ENCODE measurements at places on chromosomes 1 and 21. TPM values are rescaled to one million over a fixed set of nuclear protein-coding genes. Genes with fewer than 3 reads are reported as not detected.

Gene DDR2
- total RNA-seq: 0.51 TPM

Gene REG4
- total RNA-seq: not detected

Gene TCP10L
- total RNA-seq: 0.75 TPM

Gene HMGB4
- not detected for total RNA-seq

Gene PGBD5
- 0.36 TPM for total RNA-seq

Gene CFAP74
- 0.08 TPM for total RNA-seq

Gene DYRK3
- total RNA-seq: 11.1 TPM

Gene RHCE
- total RNA-seq: not detected

Gene SLC5A3
- 4.0 TPM for total RNA-seq

Gene TMEM82
- total RNA-seq: 0.05 TPM

Gene VTCN1
- 0.06 TPM for total RNA-seq

Gene RSPO1
- total RNA-seq: 0.12 TPM

Gene E2F2
- total RNA-seq: 2.9 TPM

Gene NHLH1
- 0.33 TPM for total RNA-seq

Gene IL22RA1
- 8.6 TPM for total RNA-seq

Data from A549 treated with dexamethasone at 1 μM for 4 hours (cell line).